ENCODE measurements at places on chromosomes 6 and 20.

DNA sequence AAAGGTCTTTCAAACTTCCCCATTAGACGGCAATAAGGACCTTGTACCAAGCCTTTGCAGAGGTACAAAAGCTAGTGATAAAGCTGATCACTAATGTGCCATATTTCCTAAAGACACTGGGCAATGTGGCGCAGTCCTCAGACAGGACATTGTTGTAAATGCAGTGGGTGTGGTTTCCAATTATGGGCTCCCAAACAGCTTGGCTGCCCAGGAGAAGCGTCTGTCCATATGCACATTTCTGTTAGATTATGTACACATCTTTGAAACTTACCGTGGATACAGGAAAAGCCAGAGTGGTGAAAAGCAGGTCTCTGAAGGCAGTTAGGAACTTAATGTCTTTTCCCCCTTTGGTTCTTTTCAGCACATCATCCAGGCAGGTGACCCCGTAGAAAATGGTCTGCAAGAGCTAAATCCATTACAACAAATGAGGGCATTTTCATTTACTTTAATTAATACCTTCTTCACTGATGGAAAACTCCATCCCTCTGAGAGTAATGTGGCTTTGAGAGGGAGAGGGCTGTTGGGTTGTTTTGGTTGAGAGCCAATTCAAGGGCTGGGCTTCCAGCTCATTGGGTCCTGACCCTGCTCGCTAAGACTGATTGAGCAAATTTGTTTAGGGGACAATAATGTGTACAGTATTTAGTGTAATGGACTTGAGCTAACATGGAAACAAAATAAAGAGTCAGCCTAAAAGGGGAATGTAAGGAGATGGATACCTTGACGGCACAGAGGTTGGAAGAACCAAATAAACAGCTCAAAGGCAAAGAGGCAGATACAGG, 10.4 kb downstream of the ADTRP start:
- DNase-seq = no peak

DNA sequence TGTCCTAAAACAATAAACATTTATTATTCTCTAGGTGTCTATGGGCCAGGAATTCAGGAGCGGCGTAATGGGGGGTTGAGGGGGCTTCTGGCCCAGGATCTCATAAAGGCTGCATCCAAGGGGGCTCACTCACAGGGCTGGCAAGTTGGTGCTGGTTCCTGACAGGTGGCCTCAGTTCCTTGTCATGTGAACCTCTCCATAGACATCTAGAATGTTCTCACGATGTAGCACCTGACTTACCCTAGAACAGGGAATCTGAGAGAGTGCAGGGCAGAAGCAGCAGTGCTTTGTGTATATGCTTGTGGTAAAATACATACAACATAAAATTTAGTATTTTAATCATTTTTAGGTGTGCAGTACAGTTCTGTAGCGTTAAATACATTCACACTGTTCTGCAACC, 57.1 kb downstream of the PHF20 start:
- no peak for DNase-seq

GRCh38 chr20:37297066-37297736, 7.7 kb downstream of the MANBAL start:
- DNase-seq = peak; percentile 57

DNA sequence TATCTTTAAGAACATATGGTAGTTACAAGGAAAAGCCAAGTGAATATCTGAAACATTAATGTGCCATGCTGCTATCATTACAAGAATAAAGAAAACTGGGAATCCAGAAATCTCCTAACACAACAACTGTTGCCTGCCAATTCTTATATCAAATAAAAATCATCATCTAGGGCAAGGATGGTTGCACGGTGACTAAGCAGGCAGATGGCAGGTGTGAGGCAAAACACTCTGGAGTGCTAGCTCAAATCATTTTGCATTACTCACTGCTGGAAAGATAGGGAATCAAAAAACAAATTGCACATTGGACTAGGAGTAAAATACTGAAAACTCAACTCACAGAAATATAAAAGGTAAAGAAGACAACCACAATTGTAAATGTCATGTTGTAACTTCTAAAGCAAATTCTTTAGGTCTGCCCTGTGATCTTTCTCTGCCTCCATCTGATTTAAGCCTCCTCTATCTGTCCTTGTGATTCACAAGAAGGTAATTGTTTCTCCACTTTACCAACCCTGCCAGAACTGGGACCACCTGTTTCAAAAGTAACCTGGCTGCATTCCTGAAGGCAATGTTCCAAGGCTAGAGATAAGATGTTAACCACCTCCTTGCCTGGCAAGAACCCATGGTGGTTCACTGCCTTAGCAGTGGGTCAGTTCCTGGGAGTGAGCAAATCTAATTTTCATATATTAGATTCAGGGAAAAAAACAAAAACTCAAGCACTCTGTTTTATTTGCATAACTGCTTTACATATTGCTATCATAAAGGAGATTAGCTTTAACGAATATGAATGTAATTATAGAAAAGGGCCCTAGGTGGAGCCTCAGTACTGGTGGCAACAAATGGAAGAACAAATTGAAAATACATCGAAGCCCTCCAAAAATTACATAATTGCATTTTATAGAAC, 33.1 kb upstream of the LCA5 start:
- peak; percentile 73 for DNase-seq

- no peak for DNase-seq
Observed at GRCh38 chr20:20289331-20289730, 78.6 kb upstream of the INSM1 start.

- DNase-seq = no peak
Observed at GRCh38 chr6:121614115-121614514, 178.7 kb downstream of the GJA1 start.

DNA sequence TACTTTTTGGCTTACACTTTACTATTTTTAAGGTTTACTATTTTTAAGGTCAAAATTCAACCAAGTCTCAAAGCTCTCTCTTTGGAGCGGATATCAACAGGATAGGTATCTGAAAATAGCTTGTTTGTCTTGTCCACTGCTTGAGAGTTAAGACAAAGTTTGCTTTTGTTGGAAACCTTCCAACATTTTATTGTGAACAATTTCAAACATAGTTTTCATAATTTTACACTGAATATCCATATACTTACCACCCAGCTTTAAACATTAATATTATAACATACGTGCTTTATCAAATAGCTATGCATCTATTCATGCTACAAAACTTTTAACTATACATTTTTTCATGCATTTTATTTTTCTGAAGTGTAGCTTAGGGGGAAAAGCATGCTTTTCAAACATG, 109.9 kb downstream of the FYN start:
- no peak for DNase-seq

All from mammary epithelial cell (primary cell).